ENCODE measurements at places on chromosomes 4 and X.

- DNase-seq, result no peak
Observed at GRCh38 chr4:41838590-41838989, 90.1 kb upstream of the PHOX2B start.

DNA sequence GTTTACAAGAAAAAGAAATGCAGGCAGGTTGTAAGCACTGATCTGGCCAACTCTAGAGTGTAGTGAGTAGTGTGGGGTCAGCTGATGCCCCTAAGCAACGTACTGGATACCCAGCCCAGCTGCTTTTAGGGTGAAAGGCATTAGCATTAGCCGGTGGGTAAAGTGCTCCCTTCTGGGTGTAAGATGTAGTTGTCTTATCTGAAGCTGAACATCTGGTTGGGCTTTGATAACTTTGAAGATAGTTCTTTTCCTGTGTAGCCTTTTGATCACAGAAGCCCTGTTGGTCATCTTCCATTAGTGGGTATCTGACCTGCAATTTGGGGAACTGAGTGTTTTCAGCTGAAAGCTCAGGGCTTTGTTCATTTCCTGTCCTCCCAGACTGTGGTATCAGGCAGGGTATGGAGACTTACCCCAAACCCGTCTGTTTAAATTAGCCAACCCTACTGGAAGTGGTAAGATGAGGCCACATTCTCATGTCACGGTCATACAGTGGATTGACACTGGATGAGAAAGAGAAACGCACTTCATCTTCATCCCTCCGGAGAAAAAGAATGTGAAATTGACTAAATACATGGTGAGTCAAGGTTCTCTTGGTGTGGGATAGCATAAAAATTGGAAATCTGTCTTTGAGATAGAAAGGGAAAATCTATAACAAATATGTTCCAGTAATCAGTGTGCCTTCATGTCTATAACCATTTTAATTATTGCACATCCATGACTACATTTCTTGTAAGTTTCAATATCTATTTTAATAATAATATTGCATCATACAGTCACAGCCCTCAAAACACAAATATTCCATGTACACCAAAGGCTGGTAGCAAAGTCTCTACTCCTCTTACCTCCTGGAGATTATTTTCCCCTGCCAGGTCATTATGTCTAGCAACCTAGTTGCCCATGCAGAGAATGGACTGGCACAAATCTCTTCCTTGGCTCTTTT, 8.7 kb downstream of the RHOH start:
- DNase-seq, result no peak

- no peak for DNase-seq
Observed at GRCh38 chrX:42515939-42516338, 262.0 kb downstream of the PPP1R2C start.

- DNase-seq, result no peak
Observed at GRCh38 chrX:87580862-87581261, 63.3 kb downstream of the KLHL4 start.

- no peak for DNase-seq
Observed at GRCh38 chrX:72180539-72180938, 1.0 kb upstream of the PIN4 start.

- DNase-seq, result peak; percentile 29
Observed at GRCh38 chr4:153205757-153206156, 1.5 kb downstream of the TRIM2 start.

GRCh38 chr4:41747230-41748055, 1.1 kb downstream of the PHOX2B start:
- DNase-seq, result no peak

DNA sequence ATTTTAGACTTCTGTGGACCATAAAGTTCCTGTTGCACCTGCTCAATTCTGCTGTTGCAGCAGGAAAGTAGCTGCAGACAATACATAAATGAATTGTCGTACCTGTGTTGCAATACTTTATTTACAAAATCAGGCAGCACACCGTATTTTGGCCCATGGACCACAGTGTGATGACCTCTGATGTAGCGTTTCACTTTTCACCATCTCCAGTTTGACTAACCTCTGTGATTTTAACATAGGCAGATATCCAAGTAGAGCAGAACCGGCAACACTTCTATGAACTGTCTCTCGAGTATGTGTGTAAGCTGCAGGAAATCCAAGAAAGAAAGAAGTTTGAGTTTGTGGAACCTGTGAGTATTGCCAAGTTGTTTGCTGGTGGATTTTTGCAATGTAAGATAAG, 132.7 kb downstream of the ARHGAP10 start:
- DNase-seq, result no peak

DNA sequence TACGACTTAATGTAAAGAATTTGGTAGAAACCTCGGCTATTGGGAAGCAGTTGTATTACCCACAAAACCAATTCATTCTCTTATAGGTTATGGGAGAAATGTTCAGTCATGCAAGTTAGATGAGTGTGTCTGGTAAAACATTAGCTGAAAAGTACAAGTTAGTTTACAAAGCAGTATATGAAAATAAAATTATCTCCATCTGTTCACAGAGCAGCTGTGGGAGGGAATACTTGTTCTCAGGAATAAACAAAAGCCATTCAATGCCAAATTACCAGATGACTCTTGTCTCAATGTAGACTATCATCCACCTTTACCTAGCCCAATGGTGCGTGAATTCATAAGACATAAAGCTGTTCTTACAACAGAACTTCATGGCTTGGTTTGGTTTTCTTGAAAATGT, 28.6 kb downstream of the STAP1 start:
- no peak for DNase-seq
